ENCODE measurements at places on chromosomes 2 and 18. TPM values are rescaled to one million over a fixed set of nuclear protein-coding genes. Genes with fewer than 3 reads are reported as not detected.

- DNase-seq: no peak
These were observed 154.9 kb downstream of the CTIF start for GRCh38 chr18:48693625-48694262.

GRCh38 chr2:20254731-20255130, 29.8 kb upstream of the SDC1 start:
- DNase-seq: no peak

GRCh38 chr2:78263571-78263970, 741.4 kb upstream of the LRRTM4 start:
- no peak for DNase-seq

The CDH19 gene
- 48.2 TPM for total RNA-seq

The SPP2 gene
- not detected for total RNA-seq
